Keratinocyte (primary cell): ENCODE measurements at places on chromosomes 7 and 10.

- DNase-seq: no peak
These were observed 81.4 kb upstream of the PODXL start for GRCh38 chr7:131637859-131638258.

DNA sequence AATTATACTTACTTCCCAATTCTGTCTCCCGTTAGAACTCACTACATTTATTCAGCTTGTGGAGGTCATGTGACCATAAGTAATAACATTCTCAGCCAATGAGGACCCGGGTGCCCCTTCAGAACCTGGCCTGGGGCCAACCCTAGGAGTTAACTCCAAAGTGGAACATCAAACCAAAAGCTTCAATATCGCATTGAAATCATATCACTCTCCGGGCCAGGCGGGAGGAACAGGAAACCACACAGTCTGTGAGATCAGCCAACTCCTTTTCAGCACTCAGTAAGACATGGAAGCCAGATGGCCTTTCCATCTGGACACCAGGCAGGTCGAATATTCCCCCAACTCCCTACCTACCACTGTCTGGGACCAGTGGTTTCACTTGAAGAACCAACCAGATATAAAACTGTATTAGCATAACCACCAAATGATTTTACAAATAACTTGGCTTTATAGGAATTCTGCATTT lies 5.5 kb downstream of the CREB3L2 start:
- no peak for DNase-seq

GRCh38 chr7:36313607-36314006 lies 76.1 kb upstream of the ANLN start:
- no peak for DNase-seq

GRCh38 chr7:6179620-6180343 lies 92.6 kb downstream of the CYTH3 start:
- no peak for DNase-seq

- DNase-seq: no peak
These were observed 99.3 kb downstream of the CDC14C start for GRCh38 chr7:49023345-49024328.

DNA sequence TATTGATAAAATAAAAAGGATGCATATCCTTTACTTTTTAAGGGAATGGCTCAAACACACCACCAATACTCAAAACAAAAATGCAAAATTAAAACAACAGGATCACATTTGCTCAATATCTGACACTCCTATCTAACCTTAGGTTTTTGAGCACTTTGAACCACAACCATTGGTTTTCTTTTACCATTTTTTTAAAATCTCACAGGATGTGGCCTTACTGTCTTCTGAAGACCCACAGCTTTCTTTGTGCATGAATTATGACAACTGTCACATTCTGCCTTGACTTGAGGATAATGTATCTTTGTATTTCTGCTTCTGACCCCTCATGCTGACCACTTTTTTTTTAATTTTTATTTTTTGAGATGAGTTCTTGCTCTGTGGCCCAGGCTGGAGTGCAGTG lies 461.1 kb upstream of the NRP1 start:
- DNase-seq: no peak
